Natural killer cell treated with Interleukin-12 subunit alpha and Interleukin-12 subunit beta and Interleukin-15 and Interleukin-18, amount 100 ng/mL, for 72 hours (primary cell): ENCODE measurements at places on chromosomes 5 and 9.
A peak's percentile ranks its signal among the peaks of the same experiment; 100 is the strongest.

- DNase-seq, result no peak
Measured at GRCh38 chr5:42811591-42812446, at the start of gene SELENOP. Gene SELENOP (minus strand): TSS chr5:42811892. CDS start chr5:42808353, 3,539 bp downstream.

DNA sequence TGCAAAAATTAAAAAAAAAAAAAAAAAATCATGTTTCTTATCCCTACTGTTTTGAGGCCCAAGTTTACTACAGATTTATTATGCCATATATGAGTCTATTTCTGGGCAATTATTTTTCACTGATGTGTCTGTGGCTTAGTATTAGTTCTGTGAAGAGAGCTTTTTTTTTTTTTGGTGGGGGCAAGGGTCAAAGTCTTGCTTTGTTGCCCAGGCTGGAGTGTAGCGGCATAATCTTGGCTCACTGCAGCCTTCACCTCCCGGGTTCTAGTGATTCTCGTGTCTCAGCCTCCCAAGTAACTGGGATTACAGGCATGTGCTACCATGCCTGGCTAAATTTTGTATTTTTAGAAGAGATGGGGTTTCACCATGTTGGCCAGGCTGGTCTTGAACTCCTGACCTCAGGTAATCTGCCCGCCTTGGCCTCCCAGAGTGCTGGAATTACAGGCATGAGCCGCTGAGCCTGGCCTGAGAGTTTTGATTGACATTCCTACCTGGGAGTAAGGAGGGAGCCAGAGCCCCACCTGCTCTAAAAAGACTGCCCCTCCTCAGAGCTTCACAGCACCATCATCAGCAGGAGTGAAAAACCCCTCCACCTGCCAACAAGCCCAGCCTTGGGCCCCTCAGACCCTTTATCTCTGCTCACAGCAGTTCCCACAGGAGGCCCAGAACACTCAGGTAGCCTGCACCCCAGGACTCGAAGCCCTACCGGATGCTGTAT, 36.1 kb upstream of the JADE2 start:
- DNase-seq, result no peak

- DNase-seq, result no peak
Measured at GRCh38 chr5:111259636-111260035, 35.5 kb downstream of the CAMK4 start.

- no peak for DNase-seq
Measured at GRCh38 chr5:75054134-75054930, 2.0 kb upstream of the GCNT4 start.

DNA sequence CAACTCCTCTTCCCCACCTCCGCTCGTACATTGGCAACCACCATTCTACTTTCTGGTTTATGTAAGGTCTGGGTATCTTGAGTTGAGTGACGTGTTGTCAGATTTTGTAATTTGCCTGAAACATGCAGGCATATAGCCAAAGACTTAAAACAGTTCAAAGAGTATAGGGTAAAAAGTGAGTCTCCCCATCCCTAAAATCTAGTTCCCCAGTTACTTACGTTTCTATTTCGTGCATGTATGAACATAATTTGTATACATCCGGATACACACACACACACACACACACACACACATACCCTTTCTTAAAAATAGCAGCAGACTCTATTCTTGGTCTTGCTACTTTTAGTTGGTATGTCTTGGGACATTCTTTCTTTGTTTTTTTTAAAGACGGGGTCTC, 915 bp downstream of the HSDL2 start:
- no peak for DNase-seq

- DNase-seq, result peak; percentile 79
Measured at GRCh38 chr5:39424736-39425637, at the start of gene DAB2. Gene DAB2 (minus strand): TSS chr5:39424980. CDS start chr5:39394320, 30,660 bp downstream.

DNA sequence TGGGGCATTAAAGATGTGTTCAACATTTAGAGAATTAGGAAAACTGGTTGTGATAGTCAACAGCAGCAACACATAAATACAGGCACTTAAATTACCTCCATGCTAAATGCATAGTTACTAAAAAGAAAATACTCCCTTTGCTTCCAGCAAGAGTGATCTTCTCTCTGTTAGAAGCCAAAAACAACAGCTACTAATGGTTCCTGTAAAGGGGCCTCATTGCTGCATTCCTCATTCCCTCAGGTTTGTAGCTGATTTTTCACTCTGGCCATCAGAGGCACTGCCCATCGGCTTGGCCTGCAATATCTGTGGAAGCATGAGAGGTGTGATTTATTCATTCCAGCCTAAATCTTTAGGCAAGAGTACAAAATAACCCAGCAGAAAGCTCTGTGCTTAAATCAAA, 466.0 kb upstream of the ADAMTS16 start:
- no peak for DNase-seq

DNA sequence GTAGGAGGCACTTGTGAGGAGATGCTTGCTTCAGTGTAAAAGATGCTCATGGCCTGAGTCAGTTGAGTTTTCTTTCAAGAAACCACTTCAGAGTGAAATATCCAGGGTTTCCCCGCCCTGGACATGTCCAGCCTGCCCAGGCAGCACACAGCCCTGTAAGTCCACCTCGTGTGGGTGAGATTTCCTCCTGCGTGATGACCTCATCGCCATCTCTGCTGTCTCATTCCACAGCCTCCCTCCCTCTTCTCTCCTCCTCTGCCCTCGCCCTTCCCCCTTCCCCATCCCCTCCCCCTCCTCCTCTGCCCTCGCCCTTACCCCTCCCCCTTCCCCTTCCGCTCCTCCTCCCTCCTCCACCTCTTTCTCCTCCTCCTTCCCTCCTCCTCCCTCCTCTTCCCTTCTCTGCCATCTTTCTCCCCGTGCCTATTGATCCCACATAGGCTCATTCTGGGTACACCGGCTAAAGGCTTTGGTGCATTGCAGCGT, 34.0 kb upstream of the NCS1 start:
- peak; percentile 71 for DNase-seq

DNA sequence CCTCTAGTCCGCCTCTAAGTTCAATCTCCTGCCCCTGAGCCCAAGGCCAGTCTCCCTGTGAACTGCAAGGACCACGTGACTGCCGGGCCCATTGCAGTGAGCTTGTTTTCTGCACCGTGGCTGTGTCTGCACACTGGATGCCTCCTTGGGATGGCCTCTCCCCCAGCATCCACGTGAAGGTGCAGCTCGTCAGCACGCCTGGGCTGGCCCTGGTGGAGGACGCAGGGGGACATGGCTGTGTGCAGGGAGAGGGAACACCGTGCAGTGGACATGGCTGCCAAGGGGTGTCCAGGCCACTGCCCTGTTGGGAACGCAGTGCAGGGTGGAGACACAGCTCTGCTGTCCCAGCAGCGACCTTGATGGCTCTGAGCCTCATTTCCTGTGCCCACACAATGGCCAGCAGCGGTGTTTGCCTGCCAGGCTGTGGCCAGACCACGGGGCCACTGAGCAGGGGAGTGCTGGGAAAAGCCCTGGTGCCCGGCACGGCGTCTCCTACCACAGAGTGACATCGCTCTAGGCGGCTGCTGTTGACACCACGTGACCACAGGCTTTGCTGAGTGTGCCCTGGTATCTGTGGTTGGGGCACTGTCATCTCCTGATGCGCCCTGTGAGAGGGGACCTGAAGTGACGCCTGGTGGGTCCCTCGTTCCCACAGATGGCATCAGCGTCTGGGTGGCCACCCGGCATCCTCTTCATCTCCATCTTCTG, 26.9 kb upstream of the EXOC3 start:
- peak; percentile 73 for DNase-seq

DNA sequence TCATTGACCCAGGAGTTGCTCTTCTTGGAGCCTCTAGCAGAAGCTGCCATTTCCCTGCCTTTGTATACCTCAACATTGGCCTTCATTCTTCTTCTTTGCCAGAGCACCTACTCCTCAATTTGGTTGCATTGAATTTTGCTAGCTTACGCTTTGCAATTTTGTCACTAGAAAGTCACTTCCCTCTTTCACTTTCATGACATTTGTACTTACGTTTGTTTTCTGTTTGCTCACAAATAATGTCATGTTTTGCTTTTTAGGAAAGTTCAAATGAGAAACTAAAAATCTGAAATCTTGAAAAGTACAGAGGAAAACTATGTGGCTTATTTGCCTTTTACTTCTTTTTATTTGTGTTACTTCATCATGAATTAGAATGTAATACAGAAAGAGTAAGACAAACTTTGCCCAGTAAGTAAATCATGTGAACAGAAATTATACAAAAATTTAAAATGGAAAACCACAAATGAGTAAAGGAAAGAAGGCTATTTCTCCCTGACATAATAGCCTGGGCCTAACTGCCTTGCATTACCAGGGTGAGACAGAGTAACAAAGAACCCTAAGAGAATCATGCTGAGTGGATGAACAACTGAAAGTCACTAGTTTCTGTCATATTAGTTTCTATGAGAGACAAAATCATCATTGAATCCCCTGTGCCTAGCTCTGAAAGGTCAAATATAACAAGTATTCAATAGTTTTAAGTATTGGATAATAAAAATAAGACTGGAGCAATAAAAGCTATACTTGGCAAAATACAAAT, 7.4 kb upstream of the IFNA1 start:
- DNase-seq, result no peak

GRCh38 chr5:88724201-88724600, 158.8 kb downstream of the MEF2C start:
- DNase-seq, result no peak

DNA sequence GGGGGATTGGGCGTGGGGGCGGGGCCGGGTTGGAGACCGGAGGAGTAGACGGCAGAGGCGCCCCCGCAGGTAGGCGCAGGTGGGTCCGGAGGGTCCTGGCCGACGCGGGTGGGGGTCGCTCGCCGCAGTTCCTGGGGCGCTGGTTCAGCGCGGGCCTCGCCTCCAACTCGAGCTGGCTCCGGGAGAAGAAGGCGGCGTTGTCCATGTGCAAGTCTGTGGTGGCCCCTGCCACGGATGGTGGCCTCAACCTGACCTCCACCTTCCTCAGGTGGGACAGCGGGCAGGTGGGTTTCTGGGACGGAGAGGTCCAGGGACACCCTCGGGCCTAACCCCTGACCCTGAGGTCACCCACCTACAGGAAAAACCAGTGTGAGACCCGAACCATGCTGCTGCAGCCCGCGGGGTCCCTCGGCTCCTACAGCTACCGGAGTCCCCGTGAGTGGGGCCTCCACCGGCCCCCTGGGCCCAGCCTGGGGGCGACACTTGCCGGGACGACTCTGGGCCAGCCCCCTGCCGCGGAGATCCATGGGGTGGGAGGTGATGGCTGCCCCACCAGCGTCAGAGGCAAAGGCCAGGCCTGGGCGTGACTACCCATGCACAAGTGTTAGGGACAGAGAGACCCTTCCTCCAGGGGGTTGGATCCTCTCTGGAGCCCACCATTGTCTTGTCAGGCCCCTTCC, 1.7 kb downstream of the PTGDS start:
- DNase-seq, result no peak
